ENCODE measurements at places on chromosomes 11 and 22.

- DNase-seq, result no peak
Measured at GRCh38 chr11:44992181-44992582, 41.5 kb upstream of the TP53I11 start.

DNA sequence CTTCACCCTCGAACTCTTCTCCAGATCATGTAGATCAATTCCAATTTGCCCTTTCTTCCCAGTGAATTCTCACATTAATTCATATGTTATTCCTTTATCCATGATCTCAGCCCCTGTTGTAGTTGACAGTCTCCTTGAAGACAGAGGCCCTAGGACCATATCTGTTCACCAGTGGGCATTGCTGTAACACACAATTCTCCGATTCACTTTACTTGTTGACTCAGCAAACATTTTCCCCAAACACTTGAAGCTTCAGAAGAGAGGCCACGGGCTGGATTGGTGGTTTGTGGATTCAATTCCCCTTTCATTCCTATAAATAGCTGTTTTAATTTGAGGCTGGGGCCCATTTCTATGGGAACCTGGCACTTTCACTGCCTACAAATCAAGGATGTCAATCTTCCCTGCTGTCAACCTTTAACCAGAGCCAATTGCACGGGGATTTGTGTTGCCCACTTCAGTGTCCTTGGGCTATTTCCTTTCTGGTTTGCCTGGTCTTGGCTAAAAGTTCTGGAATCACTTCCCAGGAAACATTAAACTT, 393.0 kb upstream of the KIRREL3 start:
- no peak for DNase-seq

GRCh38 chr11:37963440-37963839, 1365.4 kb upstream of the RAG2 start:
- DNase-seq, result no peak

- no peak for DNase-seq
Measured at GRCh38 chr22:43923191-43923590, 414 bp upstream of the PNPLA3 start.

DNA sequence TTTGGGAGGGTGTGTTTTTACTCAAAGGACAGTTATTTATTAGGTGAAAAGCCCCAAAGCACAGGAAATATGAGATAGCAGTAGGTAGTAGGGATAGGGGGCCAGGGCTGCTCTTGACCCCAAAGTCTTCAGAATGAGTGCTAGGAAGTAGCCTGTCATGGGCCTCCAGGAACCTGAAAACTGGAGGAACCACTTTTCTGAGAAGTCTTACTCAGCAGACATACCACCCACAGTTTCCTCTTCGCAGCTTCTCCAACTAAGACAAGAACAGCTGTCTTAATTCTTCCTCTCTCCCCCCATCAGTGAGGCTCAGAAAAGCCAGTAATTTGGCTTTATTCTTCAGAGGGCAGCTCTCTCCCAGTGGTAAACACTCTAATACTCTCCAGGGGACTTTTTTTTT, 84.0 kb upstream of the CTSC start:
- no peak for DNase-seq

GRCh38 chr11:86726770-86727504, 54.5 kb upstream of the ME3 start:
- no peak for DNase-seq

DNA sequence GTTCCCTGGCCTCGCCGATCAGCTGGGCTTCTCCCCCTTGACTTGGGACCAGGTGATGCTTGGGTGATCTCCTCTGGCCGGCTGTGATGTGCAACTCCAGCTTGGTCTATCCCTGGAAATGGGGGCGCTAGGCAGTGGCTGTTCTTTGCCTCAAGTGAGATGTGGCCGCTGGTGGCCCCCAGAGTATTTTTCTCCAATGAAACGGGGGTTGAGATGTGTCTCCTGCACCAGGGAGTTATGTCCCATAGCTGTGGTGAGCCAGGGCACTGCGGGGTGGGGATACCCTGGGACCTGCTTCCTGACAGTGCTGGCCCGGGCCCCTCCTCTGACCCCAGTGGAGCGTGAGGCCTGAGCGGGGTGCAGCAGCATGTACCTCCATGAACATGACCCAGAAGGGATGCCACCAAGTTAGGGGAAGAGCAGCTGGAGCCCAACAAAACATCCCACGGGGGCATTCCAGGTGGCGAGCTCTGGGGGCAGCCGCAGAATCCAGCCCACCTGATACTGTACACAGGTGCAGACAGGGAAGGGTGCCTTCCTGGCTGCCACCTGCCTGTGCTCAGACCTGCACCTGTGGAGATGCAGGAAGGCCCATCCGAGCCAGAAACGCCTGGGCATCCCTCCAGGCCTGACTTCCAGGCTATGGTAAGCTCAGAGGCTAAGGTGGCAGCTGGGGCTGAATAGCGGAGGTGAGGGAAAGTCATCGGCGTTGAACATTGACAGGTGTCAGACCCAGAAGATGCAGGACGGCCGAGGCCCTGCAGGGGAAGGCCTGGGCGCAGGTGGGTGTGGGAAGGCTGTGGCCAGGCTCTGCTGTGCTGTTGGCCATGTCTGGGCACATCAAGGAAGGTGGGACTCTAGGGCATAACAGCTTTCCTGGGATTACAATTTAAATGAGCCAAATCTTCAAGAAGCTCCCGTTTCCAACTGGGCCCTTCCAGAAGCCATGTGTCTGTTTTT, 97.3 kb downstream of the CTTN start:
- no peak for DNase-seq

- no peak for DNase-seq
Measured at GRCh38 chr11:73425108-73425507, 48.9 kb downstream of the RELT start.

Measured in lung microvascular endothelial cell (primary cell).